Activated CD4-positive, alpha-beta T cell treated with anti-CD3 and anti-CD28 coated beads for 24 hours (primary cell): ENCODE measurements at places on chromosomes 5 and 9.

GRCh38 chr5:175821790-175822211, 49.6 kb upstream of the CPLX2 start:
- peak; percentile 12 for DNase-seq

DNA sequence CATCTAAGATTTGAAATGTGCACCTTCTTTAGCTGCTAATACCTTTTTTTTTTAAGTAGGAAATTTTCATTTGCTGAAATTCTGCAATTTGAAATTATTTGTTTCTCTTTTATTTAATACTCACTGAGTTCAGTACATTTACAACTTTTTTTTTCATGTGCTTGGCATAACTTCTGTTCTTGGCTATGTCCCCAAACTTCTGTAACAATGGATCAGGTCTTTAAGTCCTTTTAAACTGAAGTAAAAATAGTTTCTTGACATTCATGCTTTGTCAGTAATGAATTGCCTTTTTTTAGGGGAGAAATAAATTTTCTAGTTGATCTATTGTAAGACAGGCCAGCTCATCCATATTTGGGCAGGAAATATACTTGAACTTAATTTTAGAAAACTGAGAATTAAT, 41.5 kb downstream of the EDIL3 start:
- no peak for DNase-seq

DNA sequence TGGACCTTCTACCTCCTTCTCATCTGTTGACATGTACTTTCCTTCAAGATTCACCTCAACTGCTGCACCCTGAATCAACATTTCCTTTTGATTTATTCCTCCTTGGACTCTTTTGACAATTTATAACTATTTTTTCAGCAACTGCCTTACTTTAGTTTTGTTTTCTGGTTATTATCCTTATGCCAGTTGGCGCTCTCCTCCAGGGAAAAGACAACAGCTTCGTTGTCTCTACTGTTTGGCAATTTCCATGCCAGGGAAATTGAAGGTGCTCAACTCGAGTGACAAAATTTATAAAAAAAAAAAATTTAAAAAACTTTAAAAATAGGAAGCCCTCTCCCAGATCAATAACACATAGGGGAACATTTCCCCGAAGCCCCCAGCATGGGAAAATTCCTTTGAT, 549.2 kb upstream of the DMAC1 start:
- DNase-seq: no peak

DNA sequence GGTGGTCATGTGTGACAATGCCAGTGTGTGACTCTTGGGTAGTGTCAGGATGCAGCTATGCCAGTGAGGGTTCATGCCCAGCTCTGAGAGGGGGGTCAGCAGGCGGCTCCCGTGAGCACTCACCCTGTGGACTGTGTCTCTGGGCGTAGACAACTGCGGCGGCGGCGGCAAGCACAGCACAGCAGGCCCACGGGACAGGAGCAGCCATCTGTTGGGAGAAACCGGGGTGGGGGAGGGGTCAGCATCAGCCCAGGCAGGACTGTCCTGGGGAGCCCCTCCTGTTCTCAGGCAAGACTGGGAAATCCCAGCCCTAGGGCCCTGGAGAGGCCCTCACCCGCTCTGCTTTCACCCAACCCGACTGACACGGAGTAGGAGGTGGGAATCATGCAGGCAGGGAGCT, 20.8 kb downstream of the CNTFR start:
- no peak for DNase-seq

- DNase-seq: no peak
Observed at GRCh38 chr9:127814619-127815511, 12.2 kb downstream of the FPGS start.

GRCh38 chr9:113361304-113362018, 12.1 kb downstream of the BSPRY start:
- no peak for DNase-seq

DNA sequence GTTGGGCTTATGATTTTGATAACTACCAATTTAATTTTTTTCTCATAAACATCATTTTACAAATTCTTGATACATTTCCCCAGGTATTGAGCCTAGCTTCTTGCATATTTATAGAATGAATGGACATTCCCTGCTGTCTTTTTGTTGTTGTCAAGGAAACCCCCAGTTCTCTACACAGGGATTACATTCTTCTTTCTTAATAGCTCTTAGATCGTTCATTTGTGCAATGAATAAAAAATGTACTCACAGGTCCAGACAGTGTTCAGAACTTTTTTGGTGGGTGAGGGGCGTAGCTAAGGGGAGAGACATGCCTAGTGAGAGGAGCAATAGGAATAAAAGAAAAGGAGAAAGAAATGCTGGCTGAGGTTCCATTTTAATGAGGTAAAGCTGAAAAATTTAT, 58.6 kb downstream of the VCAN start:
- DNase-seq: no peak

DNA sequence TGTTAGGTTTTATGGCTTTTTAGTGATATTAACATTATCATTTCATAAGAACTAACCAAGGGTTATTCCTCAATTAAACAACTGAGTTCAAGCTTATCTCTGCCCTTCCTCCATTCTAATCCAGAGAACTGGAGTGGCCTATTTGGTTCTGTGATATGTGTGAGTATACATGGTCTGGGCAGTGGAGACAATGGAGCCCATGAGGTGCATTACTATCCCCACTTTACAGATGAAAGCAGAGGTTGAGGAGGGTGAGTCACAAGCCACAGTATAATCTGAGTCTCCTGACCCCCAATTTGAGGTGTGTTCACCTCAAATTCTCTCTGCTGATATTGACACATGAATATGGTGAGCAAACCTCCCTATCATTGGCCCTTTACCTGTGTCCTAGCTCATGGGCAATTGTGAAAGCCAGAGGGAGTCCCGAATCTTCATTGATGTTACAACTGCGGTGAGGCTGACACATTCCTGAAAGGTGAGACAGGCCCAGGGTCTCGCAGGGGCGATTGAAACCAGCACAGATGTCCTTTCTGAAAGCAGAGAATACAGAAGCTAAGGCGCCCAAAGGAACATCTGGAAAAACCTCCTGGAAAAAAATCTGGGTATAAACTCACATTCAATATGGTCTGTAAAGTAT, 217.2 kb downstream of the TARS1 start:
- DNase-seq: no peak

DNA sequence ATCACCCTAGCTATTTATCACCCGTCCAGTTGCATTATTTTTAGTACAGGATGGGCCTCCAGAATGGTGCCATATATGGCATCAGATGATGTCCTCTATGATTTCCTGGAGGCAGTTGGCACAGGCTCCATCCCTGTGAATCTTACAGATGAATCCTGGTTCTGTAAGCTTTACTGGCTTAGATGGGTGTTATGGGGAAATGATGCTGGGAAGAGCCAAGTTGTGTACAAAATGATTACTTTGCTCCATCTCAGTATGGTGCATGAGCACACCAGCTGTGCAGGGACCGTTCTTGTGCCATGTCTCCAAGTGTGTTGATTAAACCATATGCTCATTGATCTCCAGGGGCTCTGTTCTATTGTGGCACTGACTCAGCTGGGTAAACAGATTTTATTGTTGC, 755.7 kb downstream of the TLR4 start:
- DNase-seq: no peak

- no peak for DNase-seq
Observed at GRCh38 chr5:72597456-72597948, 90.3 kb upstream of the ZNF366 start.

- DNase-seq: no peak
Observed at GRCh38 chr5:38258319-38259061, at the start of gene EGFLAM. Gene EGFLAM, plus strand, starts transcription at chr5:38258559. Its CDS starts 196 bp downstream, at chr5:38258755.

DNA sequence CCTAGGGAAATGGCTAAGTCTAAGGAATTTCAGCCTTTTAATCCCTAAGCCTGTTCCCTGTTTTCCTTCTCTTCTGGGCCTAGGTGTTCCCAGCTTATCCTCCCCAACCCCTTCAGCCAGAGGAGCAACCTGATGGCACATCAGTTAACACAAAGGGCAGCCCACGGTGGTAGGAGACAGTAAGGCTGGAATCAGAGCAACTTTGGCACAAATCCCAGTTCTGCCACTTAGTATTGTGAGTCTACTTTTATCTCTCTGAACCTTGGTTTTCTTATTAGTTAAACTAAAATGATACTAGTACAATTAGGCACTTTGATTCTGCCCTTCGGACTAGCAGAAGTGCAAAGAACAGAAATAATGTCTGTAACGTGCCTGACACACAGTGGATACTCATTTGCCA, 246.8 kb downstream of the SAXO1 start:
- no peak for DNase-seq

DNA sequence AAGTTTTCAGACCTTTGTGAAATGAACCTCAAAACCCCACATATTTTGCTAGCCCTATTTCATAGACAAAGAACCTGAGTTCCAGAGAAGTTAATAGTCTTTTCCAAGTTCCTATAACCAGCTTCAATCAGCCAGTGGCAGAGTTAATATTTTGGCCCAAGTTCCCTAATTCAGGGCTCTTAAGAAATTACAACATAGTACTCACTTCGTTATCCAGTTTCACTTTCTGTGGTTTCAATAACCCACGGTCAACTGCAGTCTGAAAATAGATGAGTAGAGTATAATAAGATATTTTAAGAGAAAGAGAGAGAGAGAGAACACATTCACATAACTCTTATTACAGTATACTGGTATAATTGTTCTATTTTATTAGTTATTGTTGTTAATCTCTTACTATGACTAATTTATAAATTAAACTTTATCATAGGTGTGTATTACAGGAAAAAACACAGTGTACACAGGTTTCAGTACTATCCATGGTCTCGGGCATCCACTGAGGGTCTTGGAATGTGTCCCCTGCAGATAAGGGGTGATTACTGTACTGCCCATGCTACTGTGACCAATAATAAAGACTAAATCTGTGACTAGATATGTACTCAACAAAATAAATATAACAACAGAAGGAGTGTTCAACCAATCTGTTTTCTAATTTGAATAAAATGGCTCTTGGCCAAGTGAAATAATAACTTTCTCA, 9.3 kb upstream of the MYOT start:
- DNase-seq: no peak

GRCh38 chr9:116456490-116457088, 230.5 kb upstream of the TRIM32 start:
- DNase-seq: no peak

GRCh38 chr5:34551911-34552433, 104.2 kb upstream of the RAI14 start:
- no peak for DNase-seq

DNA sequence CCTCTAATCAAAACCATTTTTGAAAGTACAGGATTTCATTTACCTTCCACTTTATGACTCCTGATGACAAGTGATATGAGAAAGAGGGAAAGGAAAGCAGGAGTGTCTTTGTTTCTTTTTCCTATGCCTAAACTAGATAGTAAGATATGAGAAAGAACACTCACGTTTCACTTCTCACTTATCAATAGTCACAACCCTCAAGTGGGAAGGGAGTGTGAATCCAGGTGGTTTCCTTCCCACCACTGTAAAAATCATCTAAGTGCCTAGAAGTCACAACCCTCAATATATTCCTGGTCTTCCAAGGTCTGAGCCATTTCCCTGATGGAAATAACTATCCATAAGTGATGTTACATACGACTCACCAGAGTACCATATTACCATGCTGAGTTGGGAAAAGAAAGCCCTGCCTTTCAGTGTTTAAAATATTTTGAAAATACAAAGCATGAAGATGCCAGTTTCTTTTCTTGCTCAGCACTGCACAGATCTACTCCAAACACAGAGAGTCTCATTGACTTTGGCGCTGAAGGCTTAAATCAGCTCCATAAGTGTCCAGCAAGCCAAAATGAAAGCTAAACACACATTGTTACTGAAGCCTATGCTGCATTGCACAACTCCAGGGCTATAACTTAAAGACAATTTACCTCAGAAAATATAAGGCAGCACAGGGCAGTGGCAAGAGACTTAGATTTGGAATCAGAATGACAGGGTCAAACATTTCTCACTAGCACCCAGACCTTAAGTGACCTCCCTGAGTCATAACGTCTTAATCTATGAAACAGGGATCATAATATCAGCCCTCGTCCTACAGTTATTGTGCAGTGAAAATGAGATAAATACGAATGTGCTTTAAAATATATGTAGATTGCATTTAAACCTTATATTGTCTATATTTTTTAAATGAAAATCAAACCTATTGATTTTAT, 301.2 kb downstream of the KIAA0825 start:
- DNase-seq: no peak

- no peak for DNase-seq
Observed at GRCh38 chr5:169280286-169280685, 20.7 kb downstream of the SLIT3 start.

- DNase-seq: no peak
Observed at GRCh38 chr9:127293767-127294166, 29.2 kb downstream of the GARNL3 start.

DNA sequence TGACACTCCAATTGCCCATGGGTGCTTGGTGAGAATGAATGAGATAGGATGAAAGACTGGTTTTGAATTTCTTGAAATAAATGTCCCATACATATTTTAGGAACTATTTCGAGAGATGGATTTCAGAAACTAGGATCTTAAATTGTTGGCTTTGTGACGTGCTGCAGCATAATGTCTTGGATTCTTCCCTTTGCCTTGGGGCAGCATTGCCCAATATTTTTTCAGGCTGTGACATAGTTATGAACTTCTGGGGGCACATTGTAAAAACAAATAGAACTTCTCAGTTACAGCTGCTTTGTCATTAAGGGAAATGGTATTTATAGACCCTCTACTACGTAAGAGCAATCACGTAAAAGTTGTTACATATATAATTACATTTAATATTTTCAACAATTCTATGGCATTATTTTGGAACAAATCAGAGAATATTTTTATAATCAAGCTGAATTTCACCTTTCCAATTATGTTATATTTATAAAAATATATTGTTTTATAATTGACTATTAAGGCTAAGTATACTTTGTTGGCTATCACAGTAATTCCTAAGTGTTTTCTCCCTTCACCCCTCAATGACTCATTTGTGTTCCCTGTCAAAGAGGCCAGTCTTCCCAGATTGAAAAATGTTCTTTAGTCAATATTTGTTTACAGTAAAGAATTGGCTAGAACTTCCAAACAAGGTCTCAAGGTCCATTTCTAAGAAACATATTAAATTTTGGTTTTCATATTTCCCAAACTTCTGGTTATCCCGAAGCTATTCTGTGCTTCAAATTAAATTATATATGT, 1388.3 kb upstream of the ACO1 start:
- no peak for DNase-seq

DNA sequence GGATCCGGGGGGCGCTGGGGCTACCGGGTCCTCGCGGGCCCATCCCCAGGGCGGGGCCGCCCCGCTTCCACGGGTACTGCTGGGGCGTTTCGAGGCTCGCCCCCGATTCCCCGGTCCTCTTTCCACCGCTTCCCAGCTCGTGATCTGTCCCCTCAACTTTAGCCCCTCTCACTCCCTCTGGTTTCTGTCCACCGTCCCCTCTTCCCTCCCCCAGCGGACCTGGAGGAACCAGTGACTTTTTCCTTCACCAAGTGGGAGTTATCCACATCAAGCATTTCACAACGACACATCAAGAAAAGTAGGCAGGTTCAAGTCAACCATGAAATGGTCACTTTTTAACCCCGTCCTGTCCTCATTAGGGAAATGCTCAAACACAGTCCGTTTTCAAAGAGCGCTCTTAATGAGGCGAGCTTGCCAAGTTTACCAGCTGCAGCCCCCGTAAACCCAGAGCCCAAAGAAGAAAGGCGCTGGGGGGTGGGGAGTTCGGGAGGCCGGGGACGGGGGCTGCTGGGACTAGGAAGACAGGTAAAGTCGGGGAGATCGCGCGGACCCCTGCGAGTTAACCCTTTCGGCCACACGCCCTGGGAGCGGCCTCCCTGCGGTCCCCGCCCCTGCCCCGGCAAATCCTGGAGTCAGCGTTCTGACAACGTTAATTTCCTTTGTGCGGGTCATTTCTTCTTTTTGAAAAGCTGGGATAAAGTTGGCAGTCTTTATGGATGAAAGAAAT, 2.1 kb upstream of the NFIB start:
- DNase-seq: no peak

- no peak for DNase-seq
Observed at GRCh38 chr9:98256756-98257155, 1.3 kb upstream of the TBC1D2 start.

GRCh38 chr5:144189800-144190429, 19.2 kb downstream of the KCTD16 start:
- DNase-seq: peak; percentile 56
